ENCODE measurements at places on chromosomes 1 and 21.

GRCh38 chr1:82161700-82162141 lies 361.0 kb downstream of the ADGRL2 start:
- DNase-seq: no peak

GRCh38 chr1:93814795-93815340 lies 64.1 kb downstream of the DNTTIP2 start:
- DNase-seq: no peak

DNA sequence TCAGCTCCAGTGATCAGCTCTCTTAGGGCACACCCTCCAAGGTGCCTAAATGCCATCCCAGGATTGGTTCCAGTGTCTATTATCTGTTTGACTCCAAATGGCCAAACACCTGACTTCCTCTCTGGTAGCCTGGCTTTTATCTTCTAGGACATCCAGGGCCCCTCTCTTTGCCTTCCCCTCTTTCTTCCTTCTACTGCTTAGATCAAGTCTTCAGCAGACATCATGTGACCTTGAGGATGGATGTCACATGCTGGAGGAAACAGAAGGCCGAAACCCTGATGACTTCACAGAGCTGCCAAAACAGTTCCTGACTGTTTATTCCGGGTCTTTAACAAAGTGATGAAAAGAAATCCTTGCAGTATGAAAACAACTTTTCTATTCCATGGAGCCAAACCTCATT lies 24.4 kb upstream of the WDR26 start:
- DNase-seq: no peak

DNA sequence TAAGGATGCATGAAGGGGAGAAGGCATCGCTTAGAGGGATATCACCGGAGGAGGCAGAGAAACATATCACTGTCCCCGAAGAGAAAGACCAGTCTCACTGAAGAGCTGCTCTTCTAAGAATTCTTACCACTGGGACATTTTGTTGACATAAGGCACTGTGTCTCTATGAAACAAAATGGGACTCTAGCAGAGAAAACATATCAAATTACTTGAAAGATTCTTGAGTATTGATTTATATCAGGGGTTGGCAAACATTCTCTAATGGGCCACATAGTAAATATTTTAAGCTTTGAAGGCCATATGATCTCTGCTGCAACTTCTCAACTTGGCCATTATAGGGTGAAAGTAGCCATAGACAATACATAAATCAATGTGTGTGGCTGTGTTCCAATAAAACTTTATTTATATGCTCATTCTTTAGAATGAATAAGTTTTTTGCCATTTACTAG lies 41.0 kb upstream of the GREM2 start:
- DNase-seq: no peak

GRCh38 chr1:221408117-221408803 lies 333.6 kb downstream of the DUSP10 start:
- DNase-seq: no peak

- no peak for DNase-seq
Observed at GRCh38 chr1:93692451-93692861, 10.8 kb upstream of the BCAR3 start.

- DNase-seq: no peak
Observed at GRCh38 chr1:200062143-200062542, 34.6 kb downstream of the NR5A2 start.

GRCh38 chr21:15164273-15164672 lies 99.5 kb upstream of the NRIP1 start:
- DNase-seq: no peak

All from T-helper 2 cell treated with Interferon-gamma antibody and Interleukin-4, amounts not matched to agents 5 μg/mL and 100 μg/mL, for 36 hours (primary cell).